CD4-positive, alpha-beta T cell treated with Interleukin-2 at 100 ng/mL for 4 hours (primary cell): ENCODE measurements at places on chromosomes 4 and X.

GRCh38 chr4:168654104-168654847 lies 157.4 kb downstream of the PALLD start:
- no peak for DNase-seq

DNA sequence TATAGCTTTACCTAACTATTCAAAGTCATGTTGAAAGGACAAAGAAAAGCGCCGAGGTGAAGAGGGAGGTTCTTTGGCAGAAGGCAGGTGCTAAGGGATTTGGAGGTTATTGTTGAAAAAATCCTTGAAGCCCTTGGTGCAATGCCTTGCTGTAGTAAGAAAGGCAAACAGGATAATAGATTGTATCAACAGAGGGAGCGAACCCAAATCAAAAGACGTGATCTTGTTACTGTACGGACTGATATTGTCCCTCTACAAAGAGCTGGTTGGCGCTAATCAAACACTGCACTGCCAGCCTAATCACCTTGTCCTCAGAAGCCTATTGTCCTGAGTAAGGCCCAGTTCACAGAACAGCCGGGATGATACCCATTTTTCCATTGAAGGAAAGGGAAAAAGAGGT lies 182.9 kb downstream of the ZIC3 start:
- DNase-seq, result no peak

DNA sequence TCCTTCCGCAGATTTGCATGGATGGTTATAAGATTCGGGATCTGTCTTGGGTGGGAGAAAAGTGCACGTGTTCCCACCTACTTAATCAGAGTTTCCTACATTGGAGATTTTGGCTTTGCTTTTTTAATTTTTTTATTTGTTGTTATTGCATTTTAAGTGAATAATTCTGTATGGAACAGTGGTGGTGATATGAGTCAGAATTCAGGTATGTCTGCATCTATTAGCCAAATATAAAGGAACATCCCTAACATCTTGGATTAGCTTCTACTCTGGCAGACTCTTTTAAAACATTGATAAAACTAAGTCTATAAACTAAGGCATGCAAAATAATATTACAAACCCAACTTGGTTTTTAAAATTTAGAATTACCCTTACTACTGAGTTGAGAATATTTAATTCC lies 659.8 kb upstream of the EPHA5 start:
- DNase-seq, result no peak

DNA sequence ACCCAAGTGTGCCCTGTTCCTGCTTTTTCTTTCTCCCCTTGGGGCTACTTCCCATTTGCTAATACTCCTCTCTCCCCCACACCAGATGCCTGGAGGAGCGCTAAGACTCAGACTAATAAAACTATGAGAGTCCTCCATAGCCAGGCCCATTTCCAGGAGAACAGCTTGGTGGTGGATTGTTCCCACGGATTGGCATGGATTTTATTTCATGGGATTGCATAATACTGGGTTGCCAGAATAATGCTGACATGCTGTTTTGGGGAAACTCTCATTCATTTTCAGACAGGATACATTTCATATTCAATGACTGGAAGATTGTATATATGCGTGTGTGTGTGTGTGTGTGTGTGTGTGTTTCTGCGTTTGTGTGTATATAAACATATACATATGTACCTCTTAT lies 447.5 kb upstream of the PITX2 start:
- DNase-seq, result no peak

DNA sequence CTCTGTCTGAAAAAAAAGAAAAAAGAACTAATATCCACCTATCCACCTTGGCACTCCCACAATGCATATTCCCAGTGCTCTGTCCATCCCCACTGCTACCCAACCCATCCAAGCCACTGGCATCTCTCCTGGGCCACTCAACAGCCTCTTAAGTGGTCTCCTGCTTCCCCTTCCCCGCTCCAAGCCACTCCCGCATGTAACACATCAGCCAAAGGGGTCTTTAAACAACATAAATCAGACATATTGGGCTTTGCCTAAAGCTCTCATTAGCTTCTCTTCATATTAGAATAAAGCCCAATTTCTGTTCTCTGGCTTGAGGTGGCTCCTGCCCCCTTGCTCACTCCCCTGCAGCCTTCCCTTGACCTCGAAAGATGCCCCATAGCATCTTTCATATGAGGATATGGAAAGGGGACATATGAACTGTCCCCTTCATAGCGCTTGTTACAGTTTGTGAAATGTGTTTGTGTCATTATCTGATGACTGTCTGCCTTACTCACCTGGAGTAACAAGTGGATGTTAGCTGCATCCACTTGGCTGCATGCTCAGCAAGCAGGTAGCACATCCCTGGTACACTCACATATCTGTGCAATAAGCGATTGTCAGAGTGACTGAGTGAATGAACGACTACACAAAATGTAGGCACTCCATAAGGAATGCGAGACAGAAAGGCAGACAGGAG lies 3.1 kb downstream of the BLOC1S4 start:
- DNase-seq, result no peak

GRCh38 chrX:71543316-71543715 lies 10.4 kb downstream of the OGT start:
- DNase-seq, result peak; percentile 47

DNA sequence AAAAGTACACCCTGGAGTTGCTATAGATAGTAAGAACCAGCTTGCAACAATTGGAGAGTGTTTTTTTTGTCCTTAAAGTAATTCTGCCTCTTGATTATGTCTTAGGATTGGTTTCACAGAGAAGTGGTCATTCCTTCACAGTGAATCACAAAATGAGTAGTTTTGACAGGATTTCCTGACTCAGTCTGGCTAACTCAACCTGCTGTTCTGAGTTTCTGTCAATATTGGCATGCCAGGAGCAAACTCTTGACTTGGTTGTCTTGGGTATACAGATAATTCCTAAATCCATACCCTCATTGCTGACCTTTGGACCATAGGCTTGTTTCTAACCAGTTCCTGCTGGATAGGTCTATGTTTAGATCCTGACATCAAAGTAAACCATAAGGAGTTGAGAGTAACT lies 9.4 kb downstream of the FHIP1A start:
- no peak for DNase-seq

DNA sequence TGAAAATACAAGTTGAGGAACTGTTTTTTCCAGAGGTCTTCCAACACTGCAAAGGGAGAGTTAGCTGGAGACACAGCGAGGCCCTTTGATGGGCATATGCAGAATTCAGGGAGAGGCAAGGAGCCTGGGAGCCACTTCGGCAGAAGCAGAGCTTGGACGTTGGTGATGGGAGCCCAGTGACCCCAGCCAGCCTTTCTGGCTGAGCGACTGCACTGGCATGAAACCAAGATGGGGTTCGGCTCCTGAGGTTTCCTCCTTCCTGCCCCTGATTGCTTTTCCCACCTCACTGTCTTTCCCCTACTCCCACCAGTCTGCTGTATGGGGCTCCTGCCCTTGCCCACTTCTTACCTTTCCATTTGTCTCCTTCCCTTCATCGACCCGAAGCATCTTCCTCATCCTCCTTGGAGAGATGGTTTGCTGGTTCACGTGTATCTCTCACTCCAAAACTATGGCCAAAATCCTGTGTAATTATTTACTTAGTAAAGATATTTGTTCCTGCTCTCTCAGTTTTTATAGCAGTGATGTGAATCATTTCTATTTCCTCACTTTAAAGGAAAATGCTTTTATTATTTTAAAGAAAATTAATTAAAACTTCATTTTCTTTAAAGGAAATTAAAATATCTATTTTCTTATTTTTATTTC lies 100.5 kb downstream of the NFKB1 start:
- no peak for DNase-seq

- no peak for DNase-seq
Observed at GRCh38 chr4:39025552-39026085, 6.6 kb downstream of the TMEM156 start.

DNA sequence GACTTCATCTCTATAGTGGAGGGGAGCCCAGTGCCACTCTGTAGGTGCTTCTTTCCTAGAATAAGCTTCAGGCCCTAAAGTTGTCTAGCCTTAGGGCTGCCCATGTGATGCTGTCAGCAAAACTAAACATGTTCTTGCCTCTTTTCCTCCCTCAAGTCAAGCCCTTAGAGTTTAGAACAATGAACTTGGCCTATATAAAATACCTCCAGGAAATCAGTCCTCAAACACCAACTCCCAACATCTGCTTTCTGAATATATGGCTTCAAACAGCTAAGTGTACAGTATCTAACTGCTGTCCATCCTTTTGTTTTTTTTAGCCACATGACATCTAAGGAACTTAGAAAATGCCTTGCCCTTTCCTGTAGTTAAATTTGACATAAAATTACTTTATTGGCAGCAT lies 91.0 kb downstream of the MAMLD1 start:
- no peak for DNase-seq

GRCh38 chr4:48017108-48017571 lies 568 bp downstream of the NIPAL1 start:
- no peak for DNase-seq

GRCh38 chr4:74282926-74283325 lies 25.3 kb upstream of the EPGN start:
- no peak for DNase-seq

DNA sequence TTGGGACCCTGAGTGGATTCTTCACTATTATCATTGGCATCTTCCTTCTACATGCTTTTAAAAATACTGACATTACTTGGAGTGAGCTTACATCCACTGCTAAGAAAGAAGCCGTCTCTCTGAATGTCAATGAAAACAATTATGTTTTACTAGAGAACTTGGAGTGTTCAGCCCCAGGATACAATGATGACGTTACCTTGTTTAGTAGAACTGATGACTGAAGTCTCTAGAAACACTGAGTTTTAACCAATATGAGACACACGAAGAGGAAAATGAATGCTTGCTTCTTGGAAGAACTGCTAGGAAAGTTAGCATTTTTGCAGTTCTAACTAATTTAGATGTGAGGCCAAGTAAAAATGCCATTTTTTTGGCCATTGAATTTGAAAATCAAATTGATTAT lies 19.4 kb downstream of the NIPAL1 start:
- DNase-seq, result no peak

DNA sequence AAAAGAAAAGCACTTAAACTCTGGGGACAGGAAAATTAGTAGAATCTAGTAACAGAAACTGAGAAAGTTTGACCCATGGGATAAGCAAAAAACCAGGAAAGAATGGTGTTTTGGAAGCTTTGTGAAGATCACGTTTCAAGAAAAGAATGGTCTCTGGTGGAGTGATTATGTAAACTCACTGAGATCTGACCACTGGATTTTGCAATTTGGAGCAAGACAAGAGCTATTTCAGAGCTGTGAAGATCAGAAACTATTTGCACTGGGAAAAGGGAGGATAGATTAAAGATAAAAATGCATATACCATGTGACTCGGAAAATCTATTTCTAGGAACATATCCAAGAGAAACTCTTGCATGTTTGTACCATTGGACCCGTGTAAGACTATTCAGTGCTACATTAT lies 4.3 kb downstream of the TMPRSS11D start:
- no peak for DNase-seq

- DNase-seq, result no peak
Observed at GRCh38 chrX:68826113-68826980, 2.5 kb upstream of the EFNB1 start.

DNA sequence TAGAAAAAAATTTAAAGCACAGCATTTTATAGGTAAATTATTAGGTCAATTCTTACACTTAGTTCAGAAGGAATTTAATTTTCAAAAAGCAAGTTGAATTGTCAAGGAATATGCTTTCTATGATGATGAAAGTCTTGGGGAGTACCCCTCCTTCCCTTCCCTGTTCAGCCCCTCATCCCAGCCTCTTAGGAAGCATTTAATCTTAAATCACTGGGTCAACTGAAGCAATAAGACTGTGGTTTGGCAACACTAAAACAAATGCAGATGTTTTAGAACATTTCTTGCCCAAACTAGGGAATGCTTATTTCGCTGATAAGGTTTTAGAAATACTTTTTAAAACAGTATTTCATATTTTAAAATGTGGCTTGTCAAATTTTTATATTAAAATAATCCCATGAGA lies 19.1 kb upstream of the ARSJ start:
- DNase-seq, result no peak

DNA sequence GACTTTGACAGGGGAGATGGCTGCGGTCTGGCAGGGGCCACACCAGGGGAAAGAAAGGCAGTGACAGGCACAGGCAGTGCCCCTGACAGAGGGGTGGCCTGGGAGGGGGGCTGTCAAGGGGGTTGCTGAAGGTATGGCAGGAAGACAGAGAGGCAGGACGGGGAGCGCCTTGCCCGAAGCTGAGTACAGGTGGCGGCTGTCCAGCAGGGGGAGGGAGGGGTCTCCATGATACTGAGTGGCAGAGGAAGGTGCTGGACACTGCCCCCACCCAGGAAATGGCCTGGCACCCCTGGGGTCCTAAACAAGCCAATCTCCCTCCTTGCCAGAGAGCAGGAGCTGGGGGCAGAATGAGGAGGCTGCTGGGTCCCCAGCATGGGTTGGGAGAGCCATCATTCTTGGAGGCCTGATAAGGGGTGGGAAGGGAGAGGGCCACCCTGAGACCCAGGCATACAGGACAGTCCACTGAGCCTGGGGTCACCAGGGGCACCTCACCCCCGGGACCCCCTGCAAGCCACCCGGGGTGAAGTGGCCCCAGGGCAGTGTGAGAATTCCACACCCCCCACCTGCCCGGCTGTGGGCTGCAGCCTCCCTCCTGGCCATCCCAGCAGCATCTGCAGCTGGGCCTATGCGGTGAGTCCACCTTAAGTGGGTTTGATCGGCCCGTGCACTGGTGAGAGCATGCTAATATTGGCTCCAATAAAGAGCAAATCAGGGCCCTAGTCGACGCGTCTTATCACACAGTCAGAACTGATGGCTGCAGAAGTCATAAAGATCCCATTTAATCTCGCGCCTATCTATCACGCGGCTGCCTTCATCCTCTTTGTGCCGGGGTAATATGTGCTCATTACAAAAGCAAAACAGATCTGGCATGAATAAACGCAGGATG lies 108.5 kb downstream of the FAM53A start:
- DNase-seq, result no peak

GRCh38 chr4:134777606-134778005 lies 576.0 kb upstream of the PABPC4L start:
- DNase-seq, result no peak

DNA sequence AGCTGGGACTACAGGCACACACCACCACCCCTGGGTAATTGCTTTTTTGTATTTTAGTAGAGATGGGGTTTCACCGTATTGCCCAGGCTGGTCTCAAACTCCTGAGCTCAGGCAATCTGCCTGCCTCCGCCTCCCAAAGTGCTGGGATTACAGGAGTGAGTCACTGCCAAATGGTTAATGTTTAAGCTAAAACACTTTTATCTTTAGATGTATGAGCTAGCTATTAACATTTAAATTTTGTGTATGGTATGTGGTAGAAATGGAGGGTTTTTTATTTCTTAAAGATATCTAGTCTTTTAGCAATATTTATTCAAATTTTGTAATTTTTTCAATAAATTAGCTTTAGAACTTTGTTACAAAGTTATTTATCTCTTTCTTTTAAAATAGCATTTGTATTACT lies 1659.8 kb upstream of the ADGRL3 start:
- no peak for DNase-seq

- DNase-seq, result no peak
Observed at GRCh38 chr4:69668680-69669079, 15.6 kb upstream of the UGT2A1 start.

GRCh38 chr4:151329217-151330007 lies 4.0 kb upstream of the SH3D19 start:
- no peak for DNase-seq

DNA sequence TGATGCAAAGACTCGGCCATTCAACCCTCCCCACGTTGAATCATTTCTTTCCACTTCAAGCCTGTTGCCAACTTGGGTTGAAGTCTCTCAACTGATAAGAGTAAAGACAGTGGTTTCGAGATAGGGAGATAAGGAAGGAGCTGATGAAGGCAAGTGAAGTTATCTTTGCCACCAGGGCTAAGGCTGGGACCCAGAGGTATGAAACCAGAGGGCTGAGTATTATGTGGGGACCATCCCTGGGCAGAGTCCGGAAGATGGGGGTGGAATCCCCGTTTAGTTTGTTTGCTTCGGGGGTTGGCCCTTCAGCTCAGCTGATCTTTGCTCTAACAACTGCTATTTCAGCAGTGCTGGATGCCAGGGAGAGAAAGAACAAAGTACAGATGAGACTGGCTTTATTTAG lies 2.3 kb upstream of the XPNPEP2 start:
- peak; percentile 29 for DNase-seq
